Right atrium auricular region (tissue), 2 donors: ENCODE measurements at places on chromosomes 5 and 9.

DNA sequence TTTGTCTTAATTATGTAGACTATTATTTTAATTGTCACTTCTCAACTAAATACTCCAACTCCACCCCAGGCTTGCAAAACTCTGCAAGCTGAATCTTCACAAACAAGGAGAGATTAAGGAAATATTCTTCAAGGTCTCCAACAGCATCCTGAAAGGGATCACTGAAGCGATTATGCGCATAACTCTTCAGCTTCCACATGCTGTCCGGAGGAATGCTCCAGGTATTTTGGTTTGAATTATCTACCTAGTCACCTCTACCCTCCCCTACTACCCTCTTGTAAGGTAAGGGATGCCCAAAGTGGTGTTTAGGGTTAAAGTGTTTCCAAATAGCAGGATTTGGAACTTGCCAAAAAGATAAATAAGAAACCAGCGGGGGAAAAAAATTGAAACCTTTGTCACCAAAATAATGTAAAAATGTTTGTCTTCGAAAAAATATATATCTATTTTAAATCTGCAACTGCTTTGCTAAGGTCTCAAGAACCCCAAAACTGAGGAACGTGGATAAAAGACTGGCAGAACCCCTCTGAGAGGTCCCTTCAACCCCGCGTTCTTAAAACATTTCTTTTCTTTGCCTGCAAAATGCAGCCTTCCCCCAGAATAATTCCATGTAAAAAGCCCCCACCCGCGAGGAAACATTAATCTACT is 11.6 kb downstream of the PTCH1 start:
- no peaks in the 10 kb centered on the region for H3K27me3 ChIP-seq
- peak overlapping the region; percentile 86 for H3K4me3 ChIP-seq
- H3K36me3 ChIP-seq, result no peaks in the 10 kb centered on the region
- H3K27ac ChIP-seq, result peak overlapping the region; percentile 94
- no peaks in the 10 kb centered on the region for H3K4me1 ChIP-seq

DNA sequence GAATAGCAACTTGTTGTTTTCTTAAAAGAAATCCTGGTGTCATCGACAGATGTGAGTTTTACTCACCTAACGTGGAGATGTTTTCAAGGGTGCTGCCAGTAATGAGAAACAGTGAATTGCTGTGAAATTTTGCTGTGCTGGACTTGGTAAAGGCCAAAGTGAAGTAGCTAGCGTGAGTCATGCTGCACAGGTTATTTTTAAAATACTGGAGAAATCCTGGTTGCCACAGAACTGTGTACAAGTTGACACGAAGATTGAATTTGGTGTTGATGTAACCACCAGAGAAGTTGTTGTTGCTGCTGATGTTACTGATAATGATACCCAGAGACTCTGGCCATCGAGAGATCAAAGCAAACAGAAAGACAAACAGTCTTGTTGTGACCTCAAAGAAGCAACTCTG is 187.9 kb upstream of the NFIL3 start:
- H3K36me3 ChIP-seq, result no peaks in the 10 kb centered on the region
- no peak overlapping the region for H3K27ac ChIP-seq
- no peaks in the 10 kb centered on the region for H3K27me3 ChIP-seq
- no peak for DNase-seq
- no peak overlapping the region for H3K4me3 ChIP-seq
- peaks cover 4% of the 10 kb centered on the region for H3K4me1 ChIP-seq

DNA sequence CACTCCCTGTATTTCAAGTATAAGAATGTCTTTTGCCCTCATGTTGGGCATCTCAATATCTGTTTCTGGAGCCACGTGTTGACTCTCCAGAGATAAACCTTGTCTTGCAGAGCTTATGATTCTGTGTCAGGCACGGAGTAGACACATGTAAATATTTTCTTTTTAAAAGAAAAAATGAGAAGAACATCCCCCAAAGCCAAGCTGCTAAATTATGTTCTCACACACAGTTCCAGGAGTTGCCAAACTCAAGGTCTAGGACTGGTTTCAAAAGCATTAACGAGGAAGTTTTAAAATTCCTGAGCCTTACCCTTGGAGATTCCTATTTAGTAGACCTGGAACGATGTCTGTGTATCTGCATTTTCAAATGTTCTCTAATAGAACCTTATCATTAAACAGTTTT is 1228.3 kb upstream of the WWC1 start:
- no peak overlapping the region for H3K27ac ChIP-seq
- no peaks in the 10 kb centered on the region for H3K36me3 ChIP-seq
- DNase-seq, result no peak
- H3K4me3 ChIP-seq, result no peak overlapping the region

- no peak overlapping the region for H3K27ac ChIP-seq
- no peak overlapping the region for H3K4me3 ChIP-seq
- H3K27me3 ChIP-seq, result no peaks in the 10 kb centered on the region
- H3K36me3 ChIP-seq, result no peaks in the 10 kb centered on the region
- no peaks in the 10 kb centered on the region for H3K4me1 ChIP-seq
- DNase-seq, result no peak
Observed at GRCh38 chr9:36731068-36731956, 158.6 kb downstream of the MELK start.

- no peaks in the 10 kb centered on the region for H3K4me1 ChIP-seq
- H3K27me3 ChIP-seq, result no peaks in the 10 kb centered on the region
- DNase-seq, result no peak
- H3K36me3 ChIP-seq, result peaks cover 11% of the 10 kb centered on the region
- no peak overlapping the region for H3K27ac ChIP-seq
Observed at GRCh38 chr9:99966716-99967115, 60.3 kb downstream of the STX17 start.

- H3K4me1 ChIP-seq, result no peaks in the 10 kb centered on the region
- no peak for DNase-seq
- no peaks in the 10 kb centered on the region for H3K27me3 ChIP-seq
- H3K36me3 ChIP-seq, result peaks cover 10% of the 10 kb centered on the region
- H3K27ac ChIP-seq, result no peak overlapping the region
Observed at GRCh38 chr5:141654298-141654697, 3.1 kb upstream of the FCHSD1 start.

- no peak for DNase-seq
- no peaks in the 10 kb centered on the region for H3K27me3 ChIP-seq
- H3K36me3 ChIP-seq, result no peaks in the 10 kb centered on the region
- H3K4me1 ChIP-seq, result no peaks in the 10 kb centered on the region
Observed at GRCh38 chr9:125929846-125930245, 182.7 kb downstream of the PBX3 start.

- H3K4me3 ChIP-seq, result no peak overlapping the region
- no peaks in the 10 kb centered on the region for H3K4me1 ChIP-seq
- DNase-seq, result no peak
Observed at GRCh38 chr9:130461218-130461630, 16.5 kb downstream of the ASS1 start.

GRCh38 chr5:15234911-15235310 is 265.1 kb upstream of the FBXL7 start:
- H3K27ac ChIP-seq, result no peak overlapping the region
- no peaks in the 10 kb centered on the region for H3K27me3 ChIP-seq
- H3K4me1 ChIP-seq, result no peaks in the 10 kb centered on the region
- no peaks in the 10 kb centered on the region for H3K36me3 ChIP-seq
- no peak for DNase-seq

- peak overlapping the region; percentile 78 for H3K4me3 ChIP-seq
- H3K4me1 ChIP-seq, result no peaks in the 10 kb centered on the region
- peaks cover 36% of the 10 kb centered on the region for H3K36me3 ChIP-seq
- DNase-seq, result no peak
Observed at GRCh38 chr9:35732800-35733541, 505 bp downstream of the CREB3 start.

DNA sequence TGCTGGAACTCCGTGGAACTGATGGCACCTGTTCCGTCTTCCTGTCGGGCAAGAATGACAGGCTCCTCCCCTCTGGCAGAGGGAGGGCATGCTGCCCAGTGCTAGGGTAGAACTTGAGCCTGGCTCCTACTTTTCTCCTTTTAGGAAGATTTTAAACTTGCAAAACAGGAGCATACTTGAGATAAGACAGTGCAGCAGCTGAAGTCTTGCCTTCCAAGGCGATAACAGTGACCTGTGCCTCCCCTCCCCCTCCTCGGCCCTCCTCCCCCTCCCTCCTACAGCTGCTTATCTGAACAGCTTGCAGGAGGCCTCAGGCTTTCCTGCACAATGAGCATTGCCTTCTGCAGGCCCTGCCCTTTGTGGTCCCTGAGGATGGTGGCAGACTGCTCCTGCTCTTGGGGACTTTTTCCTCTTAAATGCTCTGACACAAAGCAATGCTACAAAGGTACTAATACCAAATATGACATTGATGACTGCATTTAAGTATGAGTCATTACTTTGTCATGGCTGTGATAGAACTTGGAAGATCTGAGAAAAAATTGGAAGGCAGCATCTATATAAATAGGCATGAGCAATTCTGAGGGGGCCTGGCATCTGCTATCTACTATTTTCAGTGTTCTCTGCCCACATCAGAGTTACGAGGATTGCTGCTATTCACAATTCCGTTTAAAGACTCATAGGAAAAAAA is 2.0 kb downstream of the GADD45G start:
- H3K4me3 ChIP-seq, result peak overlapping the region; percentile 84
- peak overlapping the region; percentile 95 for H3K27ac ChIP-seq
- no peak for DNase-seq
- no peaks in the 10 kb centered on the region for H3K27me3 ChIP-seq
- peaks cover 20% of the 10 kb centered on the region for H3K36me3 ChIP-seq

GRCh38 chr5:136809382-136809781 is 444.0 kb upstream of the TRPC7 start:
- H3K36me3 ChIP-seq, result no peaks in the 10 kb centered on the region
- no peaks in the 10 kb centered on the region for H3K27me3 ChIP-seq
- no peaks in the 10 kb centered on the region for H3K4me1 ChIP-seq
- no peak overlapping the region for H3K27ac ChIP-seq
- H3K4me3 ChIP-seq, result no peak overlapping the region

DNA sequence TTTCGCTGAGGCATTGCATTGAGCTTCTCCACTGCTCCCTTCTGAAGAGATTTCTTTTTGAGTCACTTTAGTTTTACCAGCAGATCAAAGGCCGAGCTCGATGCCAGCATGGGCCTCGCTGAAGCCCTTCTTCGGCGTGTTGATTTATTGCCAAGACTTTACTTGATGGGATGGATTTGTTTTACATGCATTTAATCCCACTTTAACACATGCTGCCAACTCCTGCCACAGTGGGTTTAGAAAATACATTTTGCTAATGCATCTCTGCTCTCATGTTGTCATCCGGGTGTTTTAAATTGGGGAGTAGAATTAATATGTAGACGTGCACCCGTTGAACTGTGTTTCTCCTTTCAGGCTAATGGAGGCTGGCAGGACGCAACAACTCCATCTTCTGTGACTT is 218.3 kb downstream of the PBX3 start:
- no peaks in the 10 kb centered on the region for H3K27me3 ChIP-seq
- no peak overlapping the region for H3K4me3 ChIP-seq
- DNase-seq, result no peak
- H3K27ac ChIP-seq, result no peak overlapping the region

DNA sequence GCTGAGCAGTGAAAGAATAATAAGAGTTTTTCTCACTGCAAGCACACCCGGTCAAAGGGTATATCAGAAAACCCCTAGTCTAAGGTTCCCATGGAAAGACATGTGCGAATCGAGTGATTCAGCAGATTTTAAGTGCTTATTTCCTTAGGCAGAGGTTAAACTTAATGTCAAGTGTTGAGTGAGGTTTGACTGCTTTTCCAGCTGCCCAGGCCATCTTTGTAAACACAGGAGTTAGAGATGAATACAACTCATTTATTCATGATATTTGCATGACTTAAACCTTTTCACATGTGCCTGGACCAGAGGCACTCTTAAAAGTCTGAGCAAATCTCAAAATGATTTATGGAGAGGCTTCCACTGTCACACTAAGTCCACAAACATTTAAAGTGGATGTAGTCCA is 137.8 kb upstream of the RGMB start:
- DNase-seq, result no peak
- H3K4me3 ChIP-seq, result no peak overlapping the region
- H3K36me3 ChIP-seq, result no peaks in the 10 kb centered on the region
- H3K27me3 ChIP-seq, result no peaks in the 10 kb centered on the region

- no peak overlapping the region for H3K27ac ChIP-seq
- no peaks in the 10 kb centered on the region for H3K4me1 ChIP-seq
- H3K27me3 ChIP-seq, result no peaks in the 10 kb centered on the region
- DNase-seq, result no peak
Observed at GRCh38 chr5:164058621-164059020, 553.2 kb downstream of the MAT2B start.

GRCh38 chr9:86413971-86414880 is 60.0 kb upstream of the TUT7 start:
- no peaks in the 10 kb centered on the region for H3K27me3 ChIP-seq
- no peak overlapping the region for H3K27ac ChIP-seq
- DNase-seq, result no peak
- no peaks in the 10 kb centered on the region for H3K4me1 ChIP-seq
- H3K36me3 ChIP-seq, result no peaks in the 10 kb centered on the region

DNA sequence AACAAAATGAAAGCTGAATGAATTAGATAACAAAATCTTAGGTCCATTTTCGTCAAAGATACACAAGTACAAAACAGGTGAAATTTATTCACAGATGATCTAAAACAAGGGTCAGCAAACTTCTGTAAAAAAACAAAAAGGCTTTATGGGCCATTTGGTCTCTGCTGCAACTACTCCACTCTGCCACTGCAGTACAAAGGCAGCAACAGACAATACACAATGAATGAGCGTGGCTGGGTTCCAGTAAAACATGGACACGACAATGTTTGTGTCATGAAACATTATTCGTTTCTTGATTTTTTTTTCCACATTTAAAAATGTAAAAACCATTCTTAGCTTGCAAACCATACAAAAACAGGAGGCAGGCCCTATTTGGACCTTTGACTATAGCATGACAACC is 71.9 kb downstream of the ECPAS start:
- H3K27me3 ChIP-seq, result no peaks in the 10 kb centered on the region
- no peaks in the 10 kb centered on the region for H3K4me1 ChIP-seq
- H3K27ac ChIP-seq, result no peak overlapping the region
- no peak for DNase-seq

GRCh38 chr9:5122516-5122915 is 62.9 kb downstream of the INSL6 start:
- no peak overlapping the region for H3K27ac ChIP-seq
- no peak overlapping the region for H3K4me3 ChIP-seq
- no peaks in the 10 kb centered on the region for H3K27me3 ChIP-seq
- no peak for DNase-seq
- no peaks in the 10 kb centered on the region for H3K4me1 ChIP-seq

DNA sequence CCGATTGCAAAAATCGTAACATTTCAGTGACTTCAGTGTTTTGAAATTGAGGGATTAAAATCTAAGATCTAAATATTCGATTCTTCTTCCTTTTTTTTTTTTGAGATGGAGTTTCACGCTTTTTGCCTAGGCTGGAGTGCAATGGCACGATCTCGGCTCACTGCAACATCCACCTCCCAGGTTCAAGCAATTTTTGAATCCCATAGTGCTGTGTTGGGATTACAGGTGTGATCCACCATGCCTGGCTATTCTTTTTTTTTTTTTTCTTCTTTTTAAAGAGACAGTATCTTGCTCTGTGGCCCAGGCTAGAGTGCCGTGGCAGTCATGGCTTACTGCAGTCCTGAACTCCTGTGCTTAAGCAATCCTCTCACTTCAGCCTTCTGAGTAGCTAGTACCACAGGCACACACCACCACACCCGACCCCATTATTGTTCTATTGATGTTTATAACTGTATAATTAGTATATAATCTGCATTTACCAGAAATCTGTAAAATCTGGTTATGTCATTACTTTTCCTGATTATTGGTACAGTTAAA is 42.7 kb downstream of the NSD1 start:
- H3K27me3 ChIP-seq, result no peaks in the 10 kb centered on the region
- peaks cover 17% of the 10 kb centered on the region for H3K4me1 ChIP-seq
- H3K36me3 ChIP-seq, result peaks cover 6% of the 10 kb centered on the region
- no peak overlapping the region for H3K27ac ChIP-seq
- DNase-seq, result peak; percentile 44

GRCh38 chr9:131304676-131305355 is 15.3 kb downstream of the PLPP7 start:
- H3K4me1 ChIP-seq, result peaks cover 27% of the 10 kb centered on the region
- DNase-seq, result no peak
- peak overlapping the region; percentile 87 for H3K27ac ChIP-seq
- no peaks in the 10 kb centered on the region for H3K27me3 ChIP-seq
- no peaks in the 10 kb centered on the region for H3K36me3 ChIP-seq
